DMS79 treated with DMSO at 0.1 percent for 48 hours (cell line): ENCODE measurements at places on chromosomes 4 and X.
A peak's percentile ranks its signal among the peaks of the same experiment; 100 is the strongest.

DNA sequence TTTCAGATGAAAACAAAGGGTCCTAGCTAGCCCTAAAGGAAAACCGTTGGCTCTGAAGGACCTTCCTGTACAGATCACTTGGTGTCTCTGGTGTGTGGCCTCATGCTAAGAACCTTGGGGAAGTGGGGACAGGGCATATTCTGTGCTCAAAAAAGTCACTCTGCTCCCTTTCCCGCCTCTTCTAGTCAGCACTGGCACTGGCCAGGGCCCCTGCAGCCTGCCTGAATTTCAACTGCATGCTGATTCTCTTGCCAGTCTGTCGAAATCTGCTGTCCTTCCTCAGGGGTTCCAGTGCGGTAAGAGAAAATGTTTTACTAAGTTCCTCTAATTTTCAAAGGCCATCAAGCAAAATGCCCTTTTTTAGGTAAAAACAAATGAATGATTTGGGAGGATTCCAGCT, 3.4 kb downstream of the CYBB start:
- DNase-seq, result no peak

DNA sequence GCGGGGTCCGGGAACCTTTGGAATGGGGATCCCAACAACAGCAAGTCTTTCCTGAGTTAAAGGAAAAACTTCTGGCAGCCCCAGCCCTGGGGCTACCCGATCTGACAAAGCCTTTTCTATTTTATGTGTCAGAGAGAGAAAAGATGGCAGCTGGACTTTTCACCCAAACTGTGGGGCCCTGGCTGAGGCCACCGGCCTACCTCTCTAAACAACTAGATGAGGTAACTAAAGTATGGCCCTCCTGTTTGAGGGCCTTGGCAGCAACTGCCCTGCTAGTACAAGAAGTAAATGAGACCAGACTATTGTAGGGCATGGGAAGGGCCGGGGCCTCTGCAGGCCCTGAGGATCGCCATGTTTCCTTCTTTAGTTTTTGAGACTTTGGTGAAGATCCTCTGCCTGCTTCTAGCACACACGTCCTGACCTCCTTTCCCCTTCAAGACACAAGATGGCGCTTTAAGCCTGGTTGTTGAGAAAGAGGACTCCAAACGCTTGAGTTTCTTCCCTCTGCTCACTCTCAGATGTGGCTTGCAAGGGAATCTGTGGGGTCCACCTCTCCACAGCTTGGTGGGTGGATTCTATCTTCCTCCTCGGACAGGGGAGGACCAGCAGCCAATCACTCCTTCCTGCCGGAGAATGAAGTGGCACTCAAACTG, 18.5 kb upstream of the DRD5 start:
- peak; percentile 35 for DNase-seq

DNA sequence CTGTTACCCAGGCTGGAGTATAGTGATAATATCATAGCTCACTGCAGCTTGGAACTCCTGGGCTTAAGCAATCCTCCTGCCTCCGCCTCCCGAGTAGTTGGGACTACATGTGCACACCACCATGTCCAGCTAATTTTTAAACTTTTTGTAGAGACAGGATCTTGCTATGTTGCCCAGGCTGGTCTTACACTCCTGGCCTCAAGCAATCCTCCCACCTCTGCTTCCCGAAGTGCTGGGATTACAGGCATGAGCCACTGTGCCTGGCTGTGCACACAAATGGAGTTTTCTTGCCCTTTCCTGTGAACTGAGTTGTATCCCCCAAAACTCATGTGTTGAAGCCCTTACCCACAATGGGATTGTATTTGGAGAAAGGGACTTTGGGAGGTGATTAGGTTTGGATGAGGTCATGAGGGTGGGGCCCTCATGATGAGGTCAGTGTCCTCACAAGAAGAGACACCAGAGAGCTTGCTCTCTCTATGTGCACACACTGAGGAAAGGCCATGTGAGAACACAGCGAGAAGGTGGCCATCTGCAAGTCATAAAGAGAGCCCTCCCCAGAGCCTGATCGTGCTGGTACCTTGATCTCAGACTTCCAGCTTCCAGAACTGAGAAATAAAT, 40.1 kb downstream of the DDX3X start:
- no peak for DNase-seq

GRCh38 chr4:8817813-8818062, 53.9 kb downstream of the HMX1 start:
- DNase-seq, result no peak

GRCh38 chr4:99861120-99861905, 32.9 kb downstream of the LAMTOR3 start:
- no peak for DNase-seq

GRCh38 chr4:118351851-118352827, 664 bp downstream of the PRSS12 start:
- DNase-seq, result no peak

GRCh38 chrX:109997786-109998452, 5.0 kb upstream of the TMEM164 start:
- DNase-seq, result peak; percentile 53

DNA sequence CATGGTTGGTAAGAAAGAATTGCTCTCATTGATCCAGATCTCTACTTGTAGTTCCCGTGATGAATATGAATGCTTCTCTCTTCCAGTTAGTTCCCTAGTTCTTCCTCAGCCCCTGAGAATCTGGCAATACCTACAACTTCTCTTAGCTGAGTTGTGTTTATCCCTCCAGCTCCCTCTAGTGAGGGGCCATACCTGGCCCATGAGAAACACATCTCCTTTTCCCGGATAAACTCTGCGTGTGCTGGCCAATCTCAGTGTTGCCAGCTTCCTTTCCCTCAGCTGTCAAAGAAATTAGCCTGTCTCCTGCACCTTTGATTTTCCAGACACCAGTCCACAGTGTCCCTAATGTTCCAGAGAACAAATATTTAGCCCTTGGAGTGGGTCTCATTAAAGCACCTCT, 5.7 kb downstream of the CBLL2 start:
- no peak for DNase-seq

DNA sequence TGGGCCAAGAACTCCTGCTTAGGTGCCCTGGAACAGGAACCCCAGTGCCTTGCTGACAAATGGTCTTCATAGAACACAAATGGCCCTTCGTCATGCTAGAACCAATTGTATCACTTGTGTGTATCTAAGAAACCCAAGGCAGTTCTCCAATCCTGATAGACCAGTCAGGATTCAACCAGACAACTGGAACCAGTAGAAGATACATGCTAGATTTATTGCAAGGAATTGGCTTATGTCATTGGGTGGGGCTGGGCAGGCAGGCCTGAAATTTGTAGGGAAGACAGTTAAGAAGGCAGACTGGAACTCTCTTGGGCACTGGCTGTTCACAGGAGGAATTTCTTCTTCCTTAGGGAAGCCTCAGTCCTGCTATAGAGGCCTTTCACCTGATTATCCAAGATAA, 17.0 kb upstream of the TBL1X start:
- DNase-seq, result no peak
